ENCODE measurements at places on chromosomes 11 and 22.

DNA sequence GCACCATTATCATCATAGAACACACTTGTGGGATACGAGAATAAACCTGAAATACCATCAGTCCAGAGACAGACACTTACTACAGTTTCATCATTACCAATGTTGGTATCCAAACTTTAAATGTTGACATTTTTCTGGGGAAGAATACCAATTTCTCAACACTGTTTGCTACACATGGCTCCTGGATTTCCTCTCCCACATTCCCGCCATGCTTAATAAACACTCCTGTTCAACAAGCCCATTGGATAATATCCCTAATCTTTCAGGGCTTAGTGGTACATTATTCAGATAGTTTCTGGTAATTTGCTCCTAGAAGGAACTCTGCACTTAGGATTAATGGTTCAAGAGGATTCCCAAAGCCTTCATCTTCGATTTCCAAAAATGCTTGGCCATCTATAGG, 48.2 kb downstream of the CSF2RB start:
- DNase-seq = no peak

- no peak for DNase-seq
Measured at GRCh38 chr11:12403122-12403996, 26.0 kb downstream of the PARVA start.

GRCh38 chr11:76796511-76797198, 13.5 kb downstream of the TSKU start:
- no peak for DNase-seq

- DNase-seq = no peak
Measured at GRCh38 chr22:24144778-24145085, 36.6 kb upstream of the SUSD2 start.

DNA sequence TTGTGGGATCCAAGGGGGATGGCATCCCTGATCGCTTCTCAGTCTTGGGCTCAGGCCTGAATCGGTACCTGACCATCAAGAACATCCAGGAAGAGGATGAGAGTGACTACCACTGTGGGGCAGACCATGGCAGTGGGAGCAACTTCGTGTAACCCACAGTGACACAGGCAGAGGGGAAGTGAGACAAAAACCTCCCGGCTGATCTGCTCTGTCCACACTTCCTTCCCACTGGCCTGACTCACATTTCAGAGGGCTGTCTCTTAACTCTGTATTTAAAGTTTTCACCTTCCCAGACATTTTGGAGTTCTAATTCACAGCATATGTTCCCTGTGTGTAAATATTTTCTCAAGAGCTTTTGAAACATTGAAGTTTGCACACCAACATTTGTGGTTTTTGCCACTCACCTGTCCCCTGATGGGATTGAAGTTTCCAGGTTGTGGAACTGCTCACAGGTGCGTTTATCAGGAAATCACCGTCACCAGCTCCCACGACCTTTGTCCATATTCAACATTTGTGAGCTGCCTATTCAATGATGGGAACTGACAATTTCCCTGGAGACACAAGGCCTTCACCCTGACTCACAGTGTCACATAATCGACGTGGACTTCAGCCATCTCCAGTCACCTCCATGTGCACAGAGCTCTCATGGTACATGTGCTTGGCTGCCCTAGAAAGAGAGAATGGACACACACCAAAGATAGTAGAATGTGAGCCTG, 99.2 kb downstream of the VPREB1 start:
- DNase-seq = no peak

DNA sequence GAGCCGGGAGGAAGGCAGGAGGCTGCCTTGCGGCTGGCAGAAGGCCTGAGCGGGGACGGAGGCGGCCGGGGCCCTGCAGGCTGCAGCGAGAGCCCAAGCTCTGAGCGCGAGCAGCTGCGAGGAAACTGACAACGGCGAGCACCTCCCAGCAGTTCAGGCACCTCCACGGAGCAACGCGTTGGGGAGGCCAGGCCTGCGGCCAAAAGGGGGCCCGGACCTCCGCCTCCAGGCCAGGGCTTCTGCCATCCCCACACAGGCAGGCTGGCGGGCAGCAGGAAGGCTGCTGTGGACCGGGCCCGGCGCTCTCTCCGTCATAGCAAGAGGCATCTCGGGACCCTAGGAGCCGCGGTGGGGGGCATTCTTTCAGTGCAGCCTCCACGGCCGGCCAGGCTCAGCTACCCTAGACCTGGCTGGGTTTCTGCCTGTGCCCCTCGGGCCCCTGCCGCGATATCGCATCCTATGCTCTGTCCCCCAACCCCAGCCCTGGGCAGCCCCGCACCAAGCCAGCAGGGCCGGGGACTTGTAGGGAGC, 22.9 kb upstream of the SLC22A12 start:
- DNase-seq = no peak

DNA sequence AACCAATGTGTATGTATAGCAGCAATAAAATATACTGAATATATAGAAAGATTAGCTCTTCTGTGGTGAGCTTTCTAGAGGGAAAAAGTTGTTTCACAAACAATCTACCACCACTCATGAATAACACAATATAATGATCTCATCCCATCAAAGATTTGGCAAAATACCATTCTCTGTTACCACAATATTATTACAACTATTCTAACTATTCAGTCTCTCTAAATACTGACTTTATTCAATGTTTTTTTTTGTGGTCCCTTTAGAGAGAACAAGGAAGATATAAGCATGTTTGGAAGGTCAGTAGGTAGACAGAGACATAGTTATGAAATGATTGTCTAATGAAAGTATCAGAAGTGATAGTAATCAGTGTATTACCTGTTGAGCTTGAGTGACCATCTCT, 7.8 kb downstream of the CCDC90B start:
- DNase-seq = peak; percentile 23

- peak; percentile 38 for DNase-seq
Measured at GRCh38 chr11:35404388-35404775, 15.0 kb downstream of the SLC1A2 start.

GRCh38 chr11:104650234-104650633, 248.0 kb downstream of the CASP12 start:
- no peak for DNase-seq

GRCh38 chr11:123740787-123741158, 687 bp downstream of the ZNF202 start:
- DNase-seq = peak; percentile 1

- DNase-seq = no peak
Measured at GRCh38 chr22:46764779-46765485, 2.5 kb downstream of the TBC1D22A start.

GRCh38 chr11:9825315-9825714, 161.4 kb downstream of the SWAP70 start:
- DNase-seq = peak; percentile 54

GRCh38 chr11:27938011-27938410, 169.9 kb downstream of the KIF18A start:
- peak; percentile 21 for DNase-seq

DNA sequence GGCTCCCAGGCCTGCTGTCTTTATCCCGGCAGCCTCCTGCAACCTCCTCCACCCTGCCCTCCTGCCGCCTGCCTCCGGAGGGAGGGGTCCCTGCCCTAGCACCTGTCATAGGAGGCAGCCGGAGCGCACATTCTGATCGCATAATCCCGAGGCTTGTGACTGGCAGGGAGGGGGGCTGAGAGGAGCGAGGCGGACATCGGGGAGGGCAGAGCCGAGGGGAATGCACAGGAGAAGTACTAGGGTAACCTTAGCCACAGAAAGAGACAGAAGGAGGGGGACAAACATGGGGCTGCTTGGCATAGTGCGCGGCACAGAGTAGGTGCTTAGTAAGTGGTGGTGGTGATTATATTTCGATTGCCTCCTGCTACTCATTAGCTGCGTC, 9.2 kb upstream of the ALX4 start:
- no peak for DNase-seq

- DNase-seq = no peak
Measured at GRCh38 chr22:42438293-42438650, 6.1 kb upstream of the NFAM1 start.

GRCh38 chr11:57964660-57965059, 59.0 kb upstream of the OR9Q1 start:
- DNase-seq = no peak

DNA sequence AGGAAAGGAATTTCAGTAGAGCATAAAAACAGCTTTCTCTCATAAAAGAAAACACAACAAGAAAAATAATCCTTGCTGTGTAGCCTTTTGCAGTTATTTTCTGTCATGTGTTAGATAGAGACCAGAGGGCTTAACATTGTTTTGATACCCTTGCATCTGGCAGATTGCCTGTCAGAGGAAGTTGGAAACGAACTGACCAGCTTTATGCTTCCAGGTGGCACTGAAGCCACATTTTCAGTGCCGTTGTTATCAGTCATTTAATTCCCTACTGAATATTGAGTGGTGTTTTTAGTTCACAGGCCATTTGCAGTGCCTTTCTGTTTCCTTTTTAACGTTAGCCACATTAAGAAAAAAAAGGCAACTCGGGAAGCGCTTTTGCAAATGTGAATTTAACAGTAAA, 21.5 kb upstream of the RAG2 start:
- peak; percentile 11 for DNase-seq

GRCh38 chr11:112723676-112724495, 237.3 kb upstream of the NCAM1 start:
- DNase-seq = no peak

GRCh38 chr11:128400382-128401203, 186.8 kb downstream of the ETS1 start:
- peak; percentile 78 for DNase-seq

- DNase-seq = no peak
Measured at GRCh38 chr11:120708511-120709183, 197.1 kb downstream of the GRIK4 start.

DNA sequence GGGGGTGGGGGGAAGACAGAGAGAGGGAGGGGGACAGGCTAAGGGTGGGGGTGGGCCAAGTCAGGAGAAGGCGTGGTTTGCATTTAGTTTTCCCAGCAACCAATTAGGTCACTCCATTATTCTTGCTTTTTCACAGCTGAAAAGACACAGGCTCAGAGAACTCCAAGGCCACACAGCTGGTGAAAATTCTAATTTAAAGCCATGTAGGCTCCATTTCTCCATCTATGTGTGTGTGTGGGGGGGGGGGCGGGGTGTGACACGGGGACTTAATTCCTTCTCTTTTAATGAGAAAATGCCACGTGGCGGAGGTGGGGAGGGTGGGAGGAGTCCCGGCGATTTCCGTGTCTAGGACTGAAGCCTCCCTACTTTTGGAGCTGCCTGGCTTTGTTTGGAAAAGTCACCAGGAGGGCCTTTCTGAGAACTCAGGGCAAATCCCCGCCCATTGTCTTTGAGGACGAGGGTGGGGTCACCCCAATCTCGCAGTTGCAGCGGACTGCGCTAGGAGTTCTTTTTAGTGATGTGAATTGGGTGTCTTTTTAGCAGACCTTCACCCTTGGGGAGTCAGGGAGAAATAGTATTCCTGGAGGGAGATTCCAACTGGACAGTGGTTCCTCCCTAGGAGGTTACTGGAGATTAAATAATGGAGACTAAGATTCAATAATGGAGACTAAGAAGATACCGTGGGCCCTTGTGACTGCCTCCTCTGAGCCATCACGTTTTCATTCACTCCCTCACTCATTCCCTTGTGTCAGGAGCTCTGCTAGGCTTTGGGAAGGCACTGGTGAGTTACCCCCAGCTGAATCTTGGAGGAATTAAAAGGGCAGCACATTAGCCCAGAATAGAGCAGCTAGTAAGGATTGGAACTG, 36.4 kb upstream of the PTPRJ start:
- no peak for DNase-seq

GRCh38 chr11:293852-294661, 5.1 kb downstream of the PGGHG start:
- DNase-seq = no peak

DNA sequence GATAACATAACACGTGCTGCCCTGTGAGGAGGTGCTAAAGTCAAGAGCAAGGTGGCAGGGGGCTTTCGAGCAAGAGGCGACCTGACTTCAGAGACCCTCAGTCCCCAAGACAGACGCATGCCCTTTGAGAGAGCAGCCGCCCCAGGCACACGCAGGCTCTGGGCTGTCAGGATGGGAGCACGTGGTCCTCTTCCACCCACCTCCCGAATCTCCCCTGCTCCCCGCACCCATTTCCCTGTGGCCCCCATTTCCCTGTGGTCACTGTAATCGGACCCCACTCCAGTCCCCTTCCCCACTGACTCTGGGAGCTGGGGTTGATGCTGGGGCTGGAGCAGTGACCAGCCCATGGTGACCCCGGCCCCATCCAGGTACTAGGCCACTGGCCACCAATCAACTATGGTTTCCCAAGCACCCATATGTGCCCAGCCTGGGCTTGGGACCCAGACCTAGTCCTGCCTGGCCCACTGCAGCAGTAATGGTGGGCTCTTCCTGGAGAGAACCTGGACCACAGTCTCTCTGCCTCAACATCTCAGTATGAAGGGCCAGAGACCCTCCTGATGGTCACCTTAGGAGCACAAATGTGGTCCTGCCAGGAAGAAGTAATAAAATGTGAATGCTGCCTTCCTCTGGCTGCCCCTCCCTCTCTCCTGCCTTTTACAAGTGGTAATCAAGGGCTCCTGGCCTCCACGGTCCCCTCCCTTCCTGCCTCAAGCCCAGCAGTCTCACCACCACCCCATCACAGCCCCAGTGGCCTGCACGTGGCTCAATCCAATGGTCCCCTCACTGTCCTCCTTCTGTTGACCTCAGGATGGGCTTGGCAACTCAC, 39.0 kb downstream of the IGLL5 start:
- no peak for DNase-seq

- DNase-seq = peak; percentile 73
Measured at GRCh38 chr22:37661160-37661924, 2.8 kb downstream of the PDXP start.

- no peak for DNase-seq
Measured at GRCh38 chr11:8370812-8371515, 107.3 kb upstream of the LMO1 start.

- DNase-seq = peak; percentile 13
Measured at GRCh38 chr11:119752946-119753345, 23.9 kb upstream of the NECTIN1 start.

DNA sequence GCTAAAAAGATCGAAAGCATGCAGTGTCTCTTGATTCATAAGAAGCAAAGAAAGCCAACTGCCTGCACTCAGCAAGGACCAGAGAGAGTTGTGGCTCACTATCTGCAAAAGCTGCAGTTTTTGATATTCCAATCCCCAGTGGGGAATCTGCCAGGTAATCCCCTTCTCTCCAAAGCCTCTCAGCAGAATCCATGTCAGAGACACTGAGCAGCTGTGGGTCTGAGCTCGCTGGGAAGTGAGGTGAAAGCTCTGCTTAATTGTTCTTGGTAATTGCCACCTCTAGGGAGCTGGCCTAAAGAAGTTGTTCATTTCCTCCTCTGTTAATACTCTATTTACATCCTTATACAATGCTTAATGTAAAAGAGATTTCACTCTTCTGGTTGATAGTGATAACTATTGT, 261.3 kb upstream of the LRRC4C start:
- no peak for DNase-seq

DNA sequence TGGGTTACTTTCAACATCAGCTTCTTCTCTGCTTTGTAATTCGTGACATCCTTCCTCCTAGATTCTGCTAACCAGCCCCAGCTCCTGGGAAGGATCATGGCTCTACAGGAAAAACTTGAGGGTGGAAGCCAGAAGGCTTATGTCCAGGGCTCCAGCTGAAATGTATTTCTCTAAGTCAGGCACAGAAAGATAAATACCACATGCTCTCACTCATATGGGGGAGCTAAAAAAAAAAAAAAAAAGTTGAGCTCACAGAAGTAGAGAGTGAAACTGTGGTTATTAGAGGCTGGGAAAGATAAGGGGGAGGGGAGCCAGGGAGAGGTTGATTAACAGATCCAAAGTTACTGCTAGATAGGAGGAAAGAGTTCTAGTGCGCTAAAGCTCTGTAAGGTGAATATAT, 74.9 kb downstream of the DSCAML1 start:
- peak; percentile 11 for DNase-seq

All from fibroblast of the aortic adventitia (primary cell).